ENCODE measurements at places on chromosomes 1 and 21. TPM values are rescaled to one million over a fixed set of nuclear protein-coding genes. Genes with fewer than 3 reads are reported as not detected.

- peak overlapping the region; percentile 53 for H3K27ac ChIP-seq
- no peaks in the 10 kb centered on the region for H3K36me3 ChIP-seq
- no peak overlapping the region for H3K4me3 ChIP-seq
- no peaks in the 10 kb centered on the region for H3K27me3 ChIP-seq
- DNase-seq, result peak; percentile 72
Observed at GRCh38 chr1:3222042-3222692, 153.2 kb downstream of the PRDM16 start.

DNA sequence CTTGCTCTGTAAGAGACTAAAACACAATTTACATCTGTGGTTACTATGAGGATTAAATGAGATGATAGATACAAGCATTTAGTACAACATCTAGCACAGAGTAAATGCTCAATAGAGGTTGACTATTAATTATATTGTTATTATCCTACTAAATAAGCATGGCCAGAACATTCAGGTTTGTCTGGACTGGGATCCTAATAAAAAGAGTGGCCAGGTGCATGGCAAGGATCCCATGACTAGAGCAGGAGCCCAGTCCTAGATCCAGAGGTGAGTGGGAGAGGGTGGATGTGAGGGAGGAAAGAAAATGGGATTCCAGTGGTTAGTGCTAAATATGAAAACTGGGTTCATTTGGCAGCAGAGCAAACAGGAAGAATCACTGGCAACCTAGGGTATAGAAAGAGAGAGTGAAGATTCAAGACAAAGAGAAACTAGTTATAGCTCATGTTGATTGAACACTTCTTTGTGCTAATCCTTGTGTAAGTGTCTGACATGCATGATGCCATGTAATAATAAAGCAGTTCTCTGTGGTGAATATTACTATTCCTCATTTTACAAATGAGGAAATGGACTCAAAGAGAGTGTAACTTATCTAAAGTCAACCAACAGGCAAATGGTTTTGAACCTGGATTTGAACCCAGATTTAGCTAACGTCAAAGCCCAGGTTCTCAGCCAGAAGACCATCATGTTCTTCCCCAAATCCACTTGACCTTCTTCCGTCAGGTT, 71.1 kb upstream of the FGGY start:
- no peaks in the 10 kb centered on the region for H3K36me3 ChIP-seq
- H3K4me1 ChIP-seq, result peaks cover 6% of the 10 kb centered on the region
- DNase-seq, result no peak
- no peak overlapping the region for H3K4me3 ChIP-seq

The CD2 gene
- total RNA-seq, result 4.9 TPM

The DDR2 gene
- total RNA-seq, result 10.5 TPM

GRCh38 chr1:21510885-21511578, 1.8 kb downstream of the ALPL start:
- no peaks in the 10 kb centered on the region for H3K36me3 ChIP-seq
- H3K4me1 ChIP-seq, result peaks cover 15% of the 10 kb centered on the region
- H3K27me3 ChIP-seq, result no peaks in the 10 kb centered on the region

- no peak overlapping the region for H3K27ac ChIP-seq
- DNase-seq, result no peak
- peaks cover 3% of the 10 kb centered on the region for H3K4me1 ChIP-seq
- no peaks in the 10 kb centered on the region for H3K36me3 ChIP-seq
- no peaks in the 10 kb centered on the region for H3K27me3 ChIP-seq
Observed at GRCh38 chr1:199098468-199098867, 459.6 kb downstream of the PTPRC start.

The AUNIP gene
- total RNA-seq, result 0.74 TPM

GRCh38 chr1:47367651-47368050, 34.1 kb downstream of the CMPK1 start:
- H3K4me3 ChIP-seq, result no peak overlapping the region
- no peak for DNase-seq
- peaks cover 2% of the 10 kb centered on the region for H3K4me1 ChIP-seq
- H3K27me3 ChIP-seq, result no peaks in the 10 kb centered on the region
- peaks cover 10% of the 10 kb centered on the region for H3K36me3 ChIP-seq

GRCh38 chr1:195789321-195789720, 818.9 kb downstream of the KCNT2 start:
- DNase-seq, result no peak
- no peak overlapping the region for H3K4me3 ChIP-seq
- H3K27me3 ChIP-seq, result no peaks in the 10 kb centered on the region
- no peaks in the 10 kb centered on the region for H3K36me3 ChIP-seq
- no peak overlapping the region for H3K27ac ChIP-seq
- H3K4me1 ChIP-seq, result no peaks in the 10 kb centered on the region

The GRIK3 gene
- total RNA-seq, result not detected

GRCh38 chr1:94092210-94092613, 28.7 kb downstream of the ABCA4 start:
- peaks cover 44% of the 10 kb centered on the region for H3K4me1 ChIP-seq
- no peaks in the 10 kb centered on the region for H3K27me3 ChIP-seq
- DNase-seq, result no peak
- no peaks in the 10 kb centered on the region for H3K36me3 ChIP-seq
- no peak overlapping the region for H3K4me3 ChIP-seq

DNA sequence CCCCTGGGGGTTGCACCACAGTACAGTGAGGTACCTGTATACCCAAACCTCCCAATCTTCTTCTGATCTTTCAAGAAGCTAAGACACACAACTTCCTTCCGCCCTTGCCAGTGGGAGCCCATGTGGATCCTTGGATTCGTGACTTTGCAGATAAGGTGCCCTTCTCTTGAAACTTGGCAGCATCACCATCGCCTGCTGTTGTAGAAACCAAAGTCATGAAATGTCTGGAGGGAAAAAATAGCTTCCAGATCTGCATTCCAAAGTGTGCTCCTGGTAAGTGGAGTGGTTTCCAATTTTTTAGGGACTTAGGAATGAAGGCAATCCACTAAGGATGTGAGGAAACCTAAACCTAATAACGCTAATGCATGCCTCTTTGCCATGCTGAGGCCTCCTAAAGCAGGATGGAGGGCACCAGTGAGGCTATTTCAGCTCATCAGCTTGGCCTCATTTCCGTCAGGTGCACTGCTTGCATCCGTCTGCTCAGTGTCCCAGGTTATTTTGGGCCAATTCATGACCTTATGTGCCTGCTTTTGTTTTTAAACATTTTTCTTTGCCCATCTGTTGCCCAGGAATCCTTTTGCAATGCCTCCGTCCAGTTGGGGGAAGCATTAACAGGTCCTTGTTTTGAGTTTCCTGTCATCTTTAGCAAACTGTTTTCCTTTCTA, 8.2 kb upstream of the EFHD2 start:
- no peak overlapping the region for H3K4me3 ChIP-seq
- no peaks in the 10 kb centered on the region for H3K4me1 ChIP-seq
- H3K27me3 ChIP-seq, result no peaks in the 10 kb centered on the region

The CD52 gene
- 362 TPM for total RNA-seq
